ENCODE measurements at places on chromosomes 6 and 20. TPM values are rescaled to one million over a fixed set of nuclear protein-coding genes. Genes with fewer than 3 reads are reported as not detected.

TUBB1 gene
- 0.16 TPM for total RNA-seq

MAS1 gene
- total RNA-seq: not detected

BPIFB1 gene
- total RNA-seq: not detected

- no peak for DNase-seq
Observed at GRCh38 chr6:27608916-27609883, 136.3 kb upstream of the ZNF184 start.

GRCh38 chr20:19742974-19743639 lies 15.0 kb upstream of the RIN2 start:
- no peak for DNase-seq

GRCh38 chr6:165417278-165417865 lies 108.0 kb upstream of the C6orf118 start:
- no peak for DNase-seq

- DNase-seq: no peak
Observed at GRCh38 chr20:61887596-61888093, 178.0 kb downstream of the TAF4 start.

DNA sequence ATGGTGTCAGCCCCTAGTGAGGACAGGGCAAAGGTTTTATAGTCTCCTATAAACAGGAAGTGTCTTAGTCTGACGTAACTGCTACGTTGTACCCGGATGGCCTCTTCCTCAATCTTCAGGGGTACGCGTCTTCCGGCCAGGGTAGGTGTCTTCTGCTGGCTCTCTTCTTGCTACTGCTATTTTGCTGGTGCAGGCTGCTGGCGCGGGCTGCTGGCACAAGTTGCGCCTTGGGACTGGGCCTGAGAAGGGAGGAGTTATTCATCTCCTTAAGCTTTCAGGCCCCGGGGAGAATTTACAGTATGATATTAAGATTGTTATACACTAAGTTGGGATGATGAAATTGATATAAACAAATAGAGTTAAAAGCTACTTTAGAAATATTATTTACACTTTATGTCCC lies 74.4 kb downstream of the HDGFL1 start:
- no peak for DNase-seq

All from progenitor cell of endocrine pancreas (in vitro differentiated cells).